ENCODE measurements at places on chromosomes 1 and 21.
A peak's percentile ranks its signal among the peaks of the same experiment; 100 is the strongest.

GRCh38 chr1:163758977-163759670, 437.4 kb downstream of the NUF2 start:
- DNase-seq: no peak

GRCh38 chr21:42652527-42653230, 742 bp upstream of the PDE9A start:
- peak; percentile 49 for DNase-seq

DNA sequence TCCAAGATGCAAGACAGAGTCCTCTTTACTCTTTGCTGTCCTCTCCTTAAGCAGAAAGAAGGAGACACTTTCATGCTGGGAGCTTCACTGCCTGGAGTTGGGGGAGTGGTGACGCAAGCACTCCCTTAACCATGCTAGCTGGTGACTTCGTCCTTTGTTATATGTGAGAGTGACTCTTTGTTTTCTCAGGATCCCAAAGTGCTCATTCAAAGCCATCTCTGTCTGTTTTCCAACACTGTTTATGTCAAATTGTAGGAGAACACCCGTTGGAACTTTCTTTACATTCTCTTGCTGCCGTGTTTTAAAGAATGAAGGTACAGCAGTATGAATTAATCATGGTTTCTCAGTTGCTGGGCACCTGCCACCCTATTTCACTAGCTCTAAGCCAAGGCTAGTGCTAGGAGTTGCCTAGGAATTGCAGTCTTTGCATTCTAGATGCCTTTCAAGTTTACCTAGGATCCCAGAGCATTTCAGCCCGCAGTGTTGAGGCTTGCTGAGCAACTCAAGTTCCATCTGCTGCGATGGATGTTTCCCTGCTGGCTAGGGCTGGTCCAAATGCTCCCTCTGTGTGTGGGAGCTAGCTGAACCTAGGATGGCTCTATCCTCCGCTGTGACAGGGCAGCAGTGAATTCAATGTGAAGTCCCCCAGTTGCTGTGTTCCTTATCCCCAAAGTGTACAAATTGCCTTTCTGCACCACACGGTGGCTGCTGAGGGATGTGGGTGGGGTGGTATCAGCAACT, 82.6 kb upstream of the GPR52 start:
- no peak for DNase-seq

- no peak for DNase-seq
These were observed 328.7 kb downstream of the PTPRC start for GRCh38 chr1:198967566-198967965.

GRCh38 chr1:27154469-27154990, 395 bp downstream of the SLC9A1 start:
- DNase-seq: no peak

DNA sequence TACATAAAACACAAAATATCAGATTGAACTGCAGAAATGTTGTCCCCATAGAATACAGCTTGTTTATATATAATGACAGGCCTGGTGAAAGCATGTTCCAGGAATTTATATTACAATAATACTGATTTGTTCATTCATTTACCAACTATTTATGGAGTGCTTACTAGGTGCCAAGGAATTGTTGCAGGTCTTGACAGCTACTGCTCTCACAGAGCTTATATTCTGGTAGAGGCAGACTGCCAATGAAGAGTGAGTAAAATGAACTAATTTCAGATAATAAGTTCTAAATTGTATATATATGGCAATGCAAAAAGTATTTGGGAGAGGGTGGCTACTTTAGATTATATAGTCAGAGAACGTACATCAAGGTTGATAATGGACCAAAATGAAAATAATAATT, 152.0 kb downstream of the COQ8A start:
- no peak for DNase-seq

GRCh38 chr21:32094804-32095203, 184.0 kb downstream of the MIS18A start:
- no peak for DNase-seq

DNA sequence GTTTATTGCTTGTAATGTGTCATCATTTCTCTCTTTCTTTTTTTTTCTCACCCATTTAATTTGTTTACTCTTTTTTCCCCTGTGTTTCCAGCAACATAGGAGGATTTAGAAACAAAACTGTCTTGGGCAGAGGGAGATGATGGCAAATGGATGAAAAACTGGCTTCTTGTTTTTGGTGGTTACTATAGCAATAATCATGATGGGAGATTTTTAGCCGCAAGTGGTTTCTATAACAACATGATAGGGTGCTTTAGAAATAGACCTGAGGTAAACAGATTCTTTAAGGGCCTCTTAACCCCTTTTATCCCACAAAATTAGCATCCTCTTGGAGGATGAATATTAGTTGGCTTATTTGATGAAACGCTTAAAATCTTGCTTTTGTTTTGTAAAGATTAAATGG, 51.6 kb downstream of the CRB1 start:
- no peak for DNase-seq

- no peak for DNase-seq
These were observed 1.8 kb upstream of the CAP1 start for GRCh38 chr1:40038697-40039096.

DNA sequence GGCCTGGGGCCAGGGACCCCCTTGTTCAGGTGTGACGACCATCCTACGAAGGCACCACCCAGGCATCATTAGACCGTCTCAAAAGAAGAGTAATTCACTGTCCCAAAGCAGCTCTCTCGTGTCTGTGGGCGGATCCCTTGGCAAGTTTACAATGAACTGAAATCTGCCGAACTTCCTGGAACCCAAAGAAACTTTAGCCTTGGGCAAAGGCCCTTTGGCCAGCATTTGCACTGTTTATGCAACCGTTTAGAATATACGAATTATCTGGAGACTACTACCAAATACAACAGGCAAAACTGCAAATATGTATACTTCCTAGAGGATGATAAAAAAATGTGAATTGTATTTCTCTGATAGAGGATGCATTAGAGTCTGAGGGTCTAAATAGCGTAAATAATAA, 1.4 kb upstream of the SOD1 start:
- DNase-seq: no peak

- DNase-seq: no peak
These were observed 143.2 kb upstream of the C1orf105 start for GRCh38 chr1:172277275-172277674.

DNA sequence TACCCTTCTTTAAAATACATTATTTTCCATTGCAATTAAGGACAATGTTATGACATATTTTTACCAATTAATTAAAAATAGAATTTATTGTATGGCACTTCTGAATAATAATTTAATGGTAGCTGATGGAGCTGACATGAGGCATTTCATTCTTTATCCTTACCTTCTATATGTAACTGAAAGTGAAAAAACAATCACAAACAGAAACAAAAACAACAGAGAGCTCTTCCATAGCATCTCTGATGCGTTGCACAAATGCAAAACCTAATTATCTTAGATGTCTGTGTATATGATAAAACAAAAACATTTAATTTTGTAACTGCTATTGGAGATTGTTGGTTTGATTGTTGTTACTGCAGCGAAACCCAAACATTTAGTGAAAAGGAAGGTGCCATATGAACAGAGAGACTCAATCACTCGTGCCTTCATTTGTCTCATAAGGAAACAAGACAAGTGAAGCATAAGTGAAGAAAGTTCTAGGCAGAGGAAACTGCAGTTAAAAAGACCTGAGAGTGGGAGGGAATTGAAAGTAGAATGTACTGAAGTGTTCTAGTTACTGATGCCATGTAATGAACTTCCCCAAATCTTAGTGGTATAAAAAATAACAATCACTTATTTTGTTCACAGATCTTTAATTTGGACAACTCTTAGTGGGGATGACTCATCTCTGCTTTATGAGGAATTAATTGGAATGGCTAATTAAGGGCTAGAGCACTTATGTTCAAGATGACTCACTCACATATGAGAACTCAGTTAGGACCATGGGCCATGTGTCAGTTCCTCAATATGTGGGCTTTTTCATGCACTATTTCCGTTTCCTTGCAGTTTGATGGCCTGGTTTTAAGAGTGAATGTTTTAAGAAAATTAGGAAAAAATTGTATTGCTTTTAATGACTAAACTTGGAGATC, 245.0 kb upstream of the OLFM3 start:
- DNase-seq: no peak

- DNase-seq: no peak
These were observed 48.2 kb upstream of the DIP2A start for GRCh38 chr21:46410516-46410915.

DNA sequence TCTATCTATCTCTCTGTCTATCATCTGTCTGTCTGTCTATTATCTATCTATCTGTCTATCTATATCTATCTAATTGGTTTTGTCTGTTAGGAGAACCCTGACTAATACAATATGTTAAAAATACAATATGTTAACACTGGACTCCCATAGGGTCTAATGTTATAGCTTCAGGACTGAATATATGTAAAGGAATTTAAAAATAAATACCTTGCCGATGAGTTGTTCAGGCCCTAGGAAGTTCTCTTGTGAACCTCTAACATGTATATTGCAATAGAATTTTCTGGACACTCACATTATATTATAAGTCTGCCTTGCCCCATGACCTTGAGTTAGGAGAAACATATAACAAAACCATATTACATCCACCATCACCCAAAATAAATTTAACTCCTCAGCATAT, 900.6 kb downstream of the NCAM2 start:
- no peak for DNase-seq

GRCh38 chr1:182476625-182477024, 26.7 kb downstream of the RGSL1 start:
- DNase-seq: no peak

DNA sequence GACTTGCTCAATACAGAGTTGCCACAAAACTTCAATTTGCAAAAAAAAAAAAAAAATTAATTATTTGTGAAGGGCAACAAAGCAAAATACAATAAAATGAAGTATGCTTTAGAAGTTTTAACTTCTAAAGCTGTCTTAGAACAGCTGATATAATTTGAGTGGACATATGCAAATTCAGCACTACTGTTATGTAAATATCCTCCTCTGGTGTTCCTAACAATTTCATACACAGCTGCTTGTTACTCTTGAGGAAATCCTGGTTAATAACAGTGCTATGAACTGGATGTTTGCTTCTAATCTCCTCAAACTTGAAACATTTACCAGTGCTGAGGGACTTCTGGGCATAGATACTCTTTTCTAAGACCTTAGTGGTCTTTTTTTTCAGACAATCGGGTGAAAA, 69.6 kb upstream of the COL24A1 start:
- no peak for DNase-seq

- DNase-seq: no peak
These were observed 377.4 kb upstream of the RUNX1 start for GRCh38 chr21:35426469-35426868.

DNA sequence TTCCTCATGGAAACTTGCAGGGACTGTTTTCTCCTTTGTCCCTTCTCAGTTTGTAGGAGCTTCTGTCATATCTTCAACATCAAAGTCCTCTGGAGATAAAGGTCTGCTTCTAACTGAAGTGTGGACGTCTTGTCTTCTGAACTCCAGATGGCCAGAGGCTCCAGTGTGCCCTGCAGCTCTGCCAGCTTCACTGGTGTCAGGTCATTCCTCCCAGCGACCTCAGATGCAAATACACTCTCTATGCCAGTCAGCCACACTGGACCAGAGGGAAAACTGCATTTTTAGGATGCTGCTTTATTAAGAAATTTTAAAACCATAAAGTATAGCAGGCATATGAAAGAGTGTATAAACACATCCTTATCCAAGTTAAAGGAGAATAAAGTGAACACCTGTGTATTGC, 78.5 kb upstream of the ADAR start:
- no peak for DNase-seq

DNA sequence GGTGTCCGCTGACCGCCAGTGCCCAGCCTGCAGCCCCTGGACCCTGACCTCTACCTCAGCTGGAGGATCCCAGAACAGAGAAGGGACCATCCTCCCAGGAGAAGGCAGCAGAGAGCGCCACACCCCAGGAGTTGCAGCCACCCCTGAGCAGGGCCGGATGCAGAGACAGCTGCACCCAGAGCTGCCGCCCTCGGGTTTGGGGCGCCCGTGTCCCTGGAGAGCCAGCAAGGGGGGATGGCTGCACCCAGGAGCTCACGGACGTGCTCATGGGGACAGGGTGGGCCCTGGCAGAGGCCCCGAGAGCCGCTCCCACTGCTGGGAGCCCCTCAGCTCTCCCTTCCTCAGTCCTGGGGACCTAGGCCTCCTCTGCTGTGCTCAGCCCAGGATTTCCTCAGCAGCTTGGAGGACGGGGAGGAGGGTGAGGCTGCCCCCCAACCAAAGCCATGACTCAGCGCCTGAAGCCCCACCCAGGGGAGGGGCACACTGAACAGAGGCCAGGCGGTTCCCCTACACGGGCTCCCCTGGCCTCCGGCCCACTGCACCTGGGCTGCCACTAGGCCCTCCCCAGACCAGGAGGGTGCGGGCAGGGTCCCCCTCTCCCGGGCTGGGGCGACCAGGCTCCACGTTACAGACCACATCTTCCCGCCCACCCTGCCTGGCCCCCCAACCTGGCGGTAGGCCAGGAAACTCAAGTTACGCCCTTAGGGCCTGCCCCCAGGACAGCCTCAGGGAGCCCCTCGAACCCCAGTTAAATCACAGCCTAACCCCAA, 2.2 kb downstream of the ACAP3 start:
- peak; percentile 63 for DNase-seq

DNA sequence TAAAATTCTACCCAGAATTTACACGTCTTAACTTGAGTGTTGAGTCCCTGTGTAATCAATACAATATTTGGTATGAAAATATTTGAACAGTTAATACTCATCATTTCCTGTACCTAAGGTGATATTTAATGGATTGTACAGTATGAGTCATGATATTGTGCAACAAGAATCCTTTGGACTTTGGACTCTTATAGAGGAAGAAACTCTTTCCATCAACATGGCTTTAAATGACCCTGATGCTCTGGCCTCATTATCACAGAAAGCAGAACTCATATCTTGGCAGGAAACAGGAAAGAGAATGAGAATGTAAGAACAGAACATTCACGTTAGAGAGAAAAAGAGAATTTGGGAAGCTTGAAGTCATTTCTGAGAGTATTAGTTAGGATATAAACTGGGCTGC, 168.8 kb upstream of the B3GALT2 start:
- no peak for DNase-seq

GRCh38 chr1:8465013-8465412, 147.1 kb downstream of the SLC45A1 start:
- no peak for DNase-seq

GRCh38 chr21:45466330-45467220, 61.6 kb downstream of the COL18A1 start:
- no peak for DNase-seq

DNA sequence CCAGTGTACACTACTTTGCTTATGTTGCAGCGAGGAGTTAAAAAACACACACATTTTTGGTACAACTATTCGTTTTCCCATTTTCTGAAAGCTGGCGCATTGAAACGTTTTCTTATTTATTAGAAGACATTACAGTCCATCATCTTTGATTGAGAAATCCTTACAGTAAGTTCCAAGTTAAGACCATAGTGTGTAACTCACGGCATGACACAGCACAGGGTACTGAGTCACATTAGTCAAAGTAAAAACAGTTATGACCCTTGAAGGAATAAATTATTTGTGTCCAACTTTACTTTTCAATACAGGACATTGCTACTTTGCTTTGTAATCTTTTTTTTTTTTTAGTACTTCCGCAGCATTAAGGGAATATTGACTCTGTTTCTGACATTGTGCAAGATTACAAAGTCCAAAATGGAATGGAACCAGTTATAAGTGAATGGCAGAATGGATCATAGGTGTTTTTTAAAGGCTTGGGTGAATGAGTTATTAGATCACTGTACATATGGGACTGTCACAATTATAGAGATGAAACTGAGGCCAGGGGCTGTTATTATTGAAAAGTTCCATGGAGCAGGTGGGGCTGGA, 11.7 kb downstream of the PTGFRN start:
- no peak for DNase-seq

- peak; percentile 47 for DNase-seq
These were observed 36.0 kb upstream of the DISC1 start for GRCh38 chr1:231590453-231591198.

- no peak for DNase-seq
These were observed 31.8 kb downstream of the LRRC52 start for GRCh38 chr1:165575468-165576099.

GRCh38 chr1:27009601-27010197, 3.0 kb downstream of the TENT5B start:
- DNase-seq: no peak
